ENCODE measurements at places on chromosomes 13 and 19. TPM values are rescaled to one million over a fixed set of nuclear protein-coding genes. Genes with fewer than 3 reads are reported as not detected.

DNA sequence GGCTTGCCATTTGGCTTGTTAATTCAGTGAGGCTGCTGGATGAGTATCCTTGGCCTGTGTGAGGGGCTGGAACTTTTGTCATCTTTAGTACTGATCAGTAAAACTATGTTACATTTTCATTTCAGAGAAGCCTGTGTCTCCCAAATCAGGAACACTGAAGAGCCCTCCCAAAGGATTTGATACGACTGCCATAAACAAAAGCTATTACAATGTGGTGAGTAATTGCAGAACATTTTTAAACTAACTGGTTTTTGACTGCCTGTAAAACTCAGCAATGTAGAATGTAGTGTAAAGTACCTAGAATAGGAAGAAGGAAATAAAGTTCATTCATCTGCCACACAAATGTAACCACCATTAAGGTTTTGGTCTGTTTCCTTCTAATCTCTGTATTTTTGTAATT is 87.4 kb upstream of the TEX29 start:
- no peak for DNase-seq

DNA sequence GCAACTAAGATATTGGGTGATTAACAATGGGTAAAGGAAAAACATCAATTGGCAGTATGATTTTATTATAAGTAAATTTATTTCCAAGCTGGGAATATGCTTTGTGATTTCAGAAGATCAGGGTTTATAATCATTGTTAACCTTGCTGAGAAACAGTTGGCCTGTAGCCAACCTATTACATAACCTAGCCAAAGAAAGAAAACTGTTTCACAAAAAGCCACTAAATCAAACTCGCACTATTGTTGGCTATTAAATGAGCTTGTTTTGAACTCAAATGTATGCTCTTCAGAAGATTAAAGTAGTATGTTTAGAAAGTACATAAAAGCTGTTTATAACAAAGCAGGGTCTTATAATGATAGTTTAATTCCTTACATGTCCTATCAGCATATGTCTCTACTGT is 151.7 kb downstream of the LHFPL6 start:
- peak; percentile 38 for DNase-seq

DNA sequence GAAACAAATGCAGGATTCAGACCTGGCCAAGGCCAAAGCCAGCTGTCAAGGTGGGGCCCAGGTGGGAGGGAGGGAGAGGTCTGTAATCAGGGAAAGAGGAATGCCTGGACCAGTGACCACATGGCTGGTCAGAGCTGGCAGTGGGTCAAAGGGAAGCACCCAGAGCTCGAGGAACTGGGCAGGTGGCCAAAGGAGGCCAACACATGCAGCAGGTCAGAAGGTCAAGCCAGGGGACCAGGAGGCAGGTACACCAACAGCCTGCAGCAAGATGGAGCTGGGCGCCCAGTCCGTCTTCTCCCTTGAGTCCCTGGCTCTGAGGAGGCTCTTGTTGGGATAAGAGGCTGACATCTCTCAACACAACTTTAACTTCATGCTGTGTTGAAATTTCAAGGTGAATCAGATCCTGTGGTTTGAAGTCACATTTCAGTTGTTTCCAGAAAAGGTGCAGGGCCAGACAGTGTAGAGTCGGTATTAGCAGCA is 17.1 kb downstream of the GPATCH1 start:
- DNase-seq: no peak

- peak; percentile 40 for DNase-seq
Measured at GRCh38 chr13:26971990-26972887, 199.4 kb downstream of the USP12 start.

- DNase-seq: peak; percentile 47
Measured at GRCh38 chr19:37953171-37953917, 46.3 kb downstream of the SIPA1L3 start.

OR7A5 gene
- not detected for total RNA-seq

KLK15 gene
- total RNA-seq: not detected

DNA sequence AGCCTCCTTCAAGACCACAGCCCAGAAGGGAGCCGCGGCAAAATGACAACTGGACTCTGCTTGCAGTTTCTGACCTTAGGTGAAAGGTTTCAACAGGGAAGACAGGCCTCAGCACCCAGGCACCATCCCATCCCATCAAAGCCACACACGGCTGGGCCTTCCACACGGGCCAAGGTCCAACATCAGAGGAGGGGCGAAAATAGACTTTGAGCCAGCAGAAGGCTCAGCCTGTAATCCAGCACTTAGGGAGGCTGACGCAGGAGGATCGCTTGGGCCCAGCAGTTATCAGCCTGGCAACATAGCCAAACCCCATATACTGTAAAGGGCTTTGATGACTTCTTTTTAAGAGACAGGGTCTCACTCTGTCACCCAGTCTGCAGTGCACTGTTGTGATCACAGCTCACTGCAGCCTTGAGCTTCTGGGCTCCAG is 26.8 kb upstream of the TINCR start:
- no peak for DNase-seq

- no peak for DNase-seq
Measured at GRCh38 chr19:47186446-47187334, 44.3 kb downstream of the BBC3 start.

DNA sequence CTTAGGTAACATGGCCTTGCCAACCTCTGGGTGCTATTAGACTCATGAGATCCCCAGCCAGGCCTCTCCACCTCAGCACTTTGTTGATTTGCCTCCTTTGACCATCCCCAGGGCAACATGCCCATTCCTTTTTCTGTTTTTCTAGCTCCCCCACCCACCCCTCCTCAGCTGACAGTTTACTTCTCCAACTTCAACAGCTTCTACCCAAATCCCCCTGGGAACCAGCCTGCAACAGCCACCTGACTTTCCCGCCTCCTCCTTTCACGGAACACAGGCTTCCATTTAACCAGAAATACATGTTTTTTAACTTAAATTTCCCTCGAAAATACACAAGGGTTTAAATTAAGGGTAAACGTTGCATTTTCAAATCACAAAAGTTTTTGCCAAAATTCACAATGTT is 117.3 kb downstream of the DLEU7 start:
- DNase-seq: no peak

ZNF665 gene
- 3.9 TPM for total RNA-seq

DNA sequence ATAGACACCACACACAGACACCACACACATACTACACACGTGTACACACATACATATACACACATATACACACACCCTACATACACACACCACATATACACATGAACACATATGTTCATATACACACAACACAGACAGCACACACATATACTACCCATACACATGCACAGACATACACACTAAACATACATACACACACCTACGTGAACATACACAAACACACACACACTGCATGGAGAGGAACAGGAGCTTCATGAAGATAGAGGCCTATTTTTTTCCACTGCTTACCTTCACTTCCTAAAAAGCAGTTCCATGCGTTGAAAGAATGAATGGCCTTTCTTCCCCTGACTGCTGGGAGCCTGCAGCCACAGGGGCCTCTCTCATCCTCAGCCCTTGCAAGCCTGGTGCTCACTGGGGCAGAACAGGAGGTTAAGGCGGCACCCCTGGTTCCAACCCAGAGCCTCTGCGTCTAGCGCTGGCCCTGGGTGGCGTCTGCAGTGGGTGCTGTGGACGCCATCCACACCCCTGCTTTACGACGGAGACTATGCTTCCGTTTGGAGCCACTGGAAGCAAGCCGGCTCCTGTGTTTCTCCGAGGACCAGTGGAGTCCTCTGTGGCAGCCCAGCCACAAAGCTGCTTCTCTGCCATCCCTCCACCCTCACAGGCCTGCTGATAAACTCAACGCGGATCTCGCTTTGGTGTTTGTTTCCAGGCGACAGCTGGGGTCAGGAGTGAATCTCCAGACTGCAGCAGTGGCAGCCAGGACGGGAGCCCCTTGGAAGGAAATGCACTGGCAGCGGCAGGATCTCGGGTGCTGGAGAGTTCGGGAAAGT is 1.9 kb upstream of the RASA3 start:
- peak; percentile 18 for DNase-seq

- DNase-seq: peak; percentile 86
Measured at GRCh38 chr19:45547965-45548609, 36.5 kb downstream of the OPA3 start.

- peak; percentile 62 for DNase-seq
Measured at GRCh38 chr13:29674532-29674931, 79.0 kb upstream of the SLC7A1 start.

GRCh38 chr19:18205200-18205892 is 1.5 kb upstream of the RAB3A start:
- DNase-seq: peak; percentile 92

Measured in GM23248 (cell line).